Central memory CD8-positive, alpha-beta T cell (primary cell): ENCODE measurements at places on chromosomes 1 and 21.

GRCh38 chr21:45164124-45164511, 89.7 kb downstream of the ADARB1 start:
- DNase-seq: no peak

DNA sequence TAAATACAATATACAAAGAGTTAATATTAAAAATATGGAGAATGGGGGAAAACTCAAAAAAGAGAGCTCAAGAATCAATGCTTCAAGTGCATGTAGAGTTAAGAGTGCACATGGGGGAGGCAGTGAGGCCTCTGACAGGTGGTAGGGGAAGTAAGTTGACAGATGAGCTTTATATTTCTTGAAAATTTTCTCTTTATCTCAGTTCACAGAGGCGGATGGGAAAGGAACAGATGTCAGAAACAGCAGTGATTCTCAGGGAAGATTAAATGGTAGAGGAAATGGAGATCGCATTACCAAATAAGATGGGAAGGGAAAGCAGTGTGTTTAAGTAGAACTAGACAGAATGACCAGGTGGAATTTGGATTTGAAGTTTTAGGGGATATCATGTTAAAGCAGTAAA, 200.1 kb upstream of the C1orf105 start:
- no peak for DNase-seq

DNA sequence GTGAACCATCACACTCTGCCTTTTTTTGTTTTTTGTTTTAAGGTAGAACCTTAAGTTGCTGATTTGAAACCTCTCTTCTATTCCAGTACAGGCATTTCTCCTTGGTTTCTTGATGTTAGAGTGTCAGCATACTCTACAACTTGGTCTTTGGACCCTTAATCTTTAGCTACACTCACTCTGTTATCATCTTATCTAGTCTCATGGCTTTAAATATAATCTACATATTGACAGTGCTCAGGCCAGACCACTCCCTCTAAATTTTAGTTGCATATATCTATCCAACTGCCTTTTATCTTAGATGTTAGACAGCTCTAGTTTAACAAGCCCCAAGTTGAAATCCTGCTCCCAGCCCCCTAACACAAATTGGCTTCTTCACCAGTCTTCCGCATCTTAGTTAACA, 22.1 kb downstream of the NME7 start:
- no peak for DNase-seq

GRCh38 chr1:162712317-162713029, 78.0 kb upstream of the HSD17B7 start:
- no peak for DNase-seq
